ENCODE measurements at places on chromosomes 13 and 19.

DNA sequence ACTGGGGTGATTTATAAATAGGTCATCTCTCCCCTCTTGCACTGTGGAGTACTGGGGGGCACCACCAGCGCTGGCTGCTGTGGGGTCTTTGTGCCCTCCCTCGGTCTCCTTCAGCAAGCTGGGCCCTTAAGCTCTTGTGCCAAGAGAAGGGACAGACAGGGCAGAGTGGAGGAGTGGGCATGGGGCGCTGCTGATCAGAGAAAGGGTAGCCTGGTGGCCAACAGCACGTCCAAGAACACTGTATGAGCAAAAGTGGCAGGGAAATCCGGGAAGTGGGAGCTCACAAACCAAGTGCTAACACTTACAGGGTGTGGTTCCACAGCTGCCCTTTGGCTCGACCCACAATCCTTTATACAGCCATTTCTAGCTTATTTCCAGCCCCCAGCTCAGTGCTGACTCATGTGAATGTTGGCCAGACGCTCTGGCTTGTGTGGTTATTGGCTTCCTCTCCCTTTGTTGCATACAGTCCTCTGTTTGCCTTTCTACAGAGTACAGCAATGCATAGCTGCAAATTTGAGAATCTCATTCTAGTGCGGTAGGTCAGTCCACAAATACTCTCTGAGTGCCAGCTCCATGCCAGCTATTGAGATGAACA lies 298.8 kb downstream of the SHISA2 start:
- DNase-seq = no peak

- DNase-seq = no peak
Measured at GRCh38 chr13:110337247-110337646, 30.2 kb downstream of the COL4A2 start.

DNA sequence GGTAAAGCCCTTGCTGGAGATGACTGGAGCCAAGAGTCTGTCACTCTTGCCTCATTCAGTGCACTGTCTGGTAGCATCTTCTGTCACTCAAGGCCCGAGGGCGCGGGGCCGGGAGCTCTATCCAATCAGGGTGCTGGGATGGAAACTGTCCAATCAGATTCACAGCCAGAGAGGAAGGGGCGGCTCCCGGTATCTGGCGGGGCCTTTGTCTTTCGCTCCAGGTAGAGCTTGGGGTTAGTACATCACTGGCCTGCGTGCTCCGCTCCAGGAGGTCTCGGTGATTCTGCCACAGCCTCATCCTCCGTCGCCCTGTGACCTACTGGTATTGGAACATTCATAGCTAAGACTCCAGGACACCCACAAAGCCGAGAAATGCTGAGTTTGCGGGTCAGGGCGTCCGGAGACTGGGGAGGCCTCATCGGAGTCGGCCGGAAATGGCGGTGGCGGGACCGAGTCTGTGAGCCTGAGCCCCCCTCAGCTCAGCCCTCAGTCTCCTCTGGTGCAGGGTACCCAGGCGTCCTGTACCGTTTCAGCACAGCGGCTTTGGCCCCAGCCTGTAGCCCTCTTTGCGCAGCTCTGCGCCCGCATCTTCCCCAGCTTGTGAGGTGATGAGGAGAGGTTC lies 20.6 kb upstream of the ZNF430 start:
- peak; percentile 49 for DNase-seq

- DNase-seq = no peak
Measured at GRCh38 chr19:18967358-18968146, 26.5 kb upstream of the HOMER3 start.

GRCh38 chr19:16676101-16676798 lies 15.3 kb downstream of the TMEM38A start:
- no peak for DNase-seq

DNA sequence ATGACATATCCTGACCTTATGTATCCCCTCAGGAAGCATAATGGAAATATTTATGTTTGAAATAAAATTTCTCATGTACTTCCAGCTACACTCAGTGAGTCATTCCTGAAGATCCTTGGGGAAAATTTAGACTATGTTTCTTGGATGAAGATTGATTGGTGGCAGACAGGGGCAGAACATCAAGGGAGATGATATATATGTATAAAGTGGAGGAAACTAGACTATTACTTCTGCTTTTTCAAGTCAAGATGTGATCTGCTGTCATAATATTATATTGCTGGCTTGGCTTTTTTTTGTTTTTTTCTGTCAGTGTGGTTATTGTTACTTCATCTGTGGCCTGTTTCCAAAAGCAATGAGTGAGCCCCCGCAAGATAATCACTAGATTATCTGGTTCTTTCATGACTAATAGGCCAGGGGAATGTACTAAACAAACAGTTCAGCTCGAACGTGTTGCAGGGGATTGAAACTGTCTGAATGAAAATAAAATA lies 87.2 kb upstream of the TNFSF11 start:
- DNase-seq = no peak

DNA sequence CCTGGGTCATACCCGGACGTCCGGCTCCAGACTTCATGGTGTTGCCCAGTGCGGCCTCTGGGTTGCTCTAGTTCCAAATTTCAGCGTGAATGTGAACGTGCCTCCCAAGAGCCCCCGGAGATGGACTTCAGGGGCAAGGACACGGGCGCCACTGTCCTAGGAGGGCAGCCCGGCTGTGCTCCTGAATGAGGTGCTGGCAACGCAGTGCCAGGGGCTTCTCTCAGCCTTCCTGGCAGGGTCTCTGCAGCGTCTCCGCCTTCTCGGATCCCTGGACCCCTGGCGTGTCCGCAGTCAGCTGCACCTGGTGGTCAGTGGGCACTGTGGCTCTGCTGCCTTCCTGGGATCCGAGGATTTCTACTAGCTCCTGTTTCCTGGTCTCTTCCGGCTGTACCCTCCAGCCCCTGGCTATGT lies 101.7 kb upstream of the MCF2L start:
- no peak for DNase-seq

GRCh38 chr19:33673996-33674625 lies 52.4 kb downstream of the CHST8 start:
- DNase-seq = no peak
